GM19239 (cell line): ENCODE measurements at places on chromosomes 5 and 9.

DNA sequence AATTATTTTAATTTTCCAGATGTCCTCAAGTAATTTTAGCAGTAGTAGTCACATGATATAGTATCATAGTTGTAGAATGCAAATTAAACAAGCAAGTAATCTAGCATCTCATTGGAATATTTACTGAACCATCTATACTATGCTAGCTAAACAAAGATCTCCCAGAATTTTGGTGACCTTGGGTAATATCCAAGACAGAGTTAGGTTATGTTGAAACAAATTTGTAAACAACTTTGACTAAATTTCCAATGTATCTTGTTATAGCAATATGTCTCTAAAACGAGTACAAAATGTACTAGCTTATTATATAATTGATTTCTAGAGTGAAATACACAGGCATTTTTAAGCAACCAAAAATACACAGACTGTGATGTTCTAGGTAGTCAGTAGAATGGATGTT is 41.5 kb downstream of the VCAN start:
- no peak for DNase-seq

GRCh38 chr5:146032911-146033310 is 72.5 kb downstream of the PLAC8L1 start:
- no peak for DNase-seq

DNA sequence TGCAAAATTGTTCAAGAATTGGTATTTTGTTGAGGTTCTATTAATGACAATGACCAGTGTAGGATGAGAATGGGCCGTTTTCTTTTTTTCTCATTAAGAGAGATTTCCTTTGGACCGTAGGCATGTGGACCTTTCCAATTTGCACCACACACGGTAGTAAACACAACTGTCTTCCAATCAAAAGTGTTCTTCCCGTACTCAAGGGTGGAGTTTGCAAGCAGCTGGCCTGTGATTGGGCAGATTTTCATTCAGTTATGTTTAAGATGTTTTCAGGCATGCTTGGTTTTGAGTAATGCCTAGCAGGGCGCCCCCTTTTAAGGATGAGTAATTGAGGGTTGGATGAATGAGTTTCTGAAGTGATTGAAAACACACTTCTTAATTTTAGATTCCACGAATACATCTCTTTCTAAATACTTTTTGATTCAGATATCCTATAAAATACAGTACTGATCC is 2.5 kb downstream of the KDM3B start:
- peak; percentile 46 for DNase-seq

DNA sequence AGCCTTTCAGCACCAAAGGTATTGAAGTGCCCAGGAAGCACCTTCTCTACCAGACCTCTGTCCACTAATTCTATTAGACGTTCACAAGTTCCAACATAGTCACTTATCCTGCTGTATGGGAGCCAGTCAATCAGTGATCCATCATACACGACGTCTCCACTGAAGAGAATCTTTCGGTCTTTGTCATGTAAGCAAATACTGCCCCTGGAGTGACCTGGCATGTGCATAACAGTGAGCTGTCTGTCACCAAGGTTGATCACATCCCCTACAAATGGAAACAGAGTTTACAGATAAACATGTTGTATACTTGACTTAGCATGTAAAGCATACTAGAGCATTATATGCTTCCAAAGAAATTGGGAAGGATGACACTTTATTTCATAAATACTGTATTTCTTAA is 13.3 kb downstream of the MBLAC2 start:
- DNase-seq, result no peak

GRCh38 chr5:92560698-92561401 is 1020.2 kb downstream of the NR2F1-AS1 start:
- DNase-seq, result no peak
